ENCODE measurements at places on chromosomes 2 and 18.

DNA sequence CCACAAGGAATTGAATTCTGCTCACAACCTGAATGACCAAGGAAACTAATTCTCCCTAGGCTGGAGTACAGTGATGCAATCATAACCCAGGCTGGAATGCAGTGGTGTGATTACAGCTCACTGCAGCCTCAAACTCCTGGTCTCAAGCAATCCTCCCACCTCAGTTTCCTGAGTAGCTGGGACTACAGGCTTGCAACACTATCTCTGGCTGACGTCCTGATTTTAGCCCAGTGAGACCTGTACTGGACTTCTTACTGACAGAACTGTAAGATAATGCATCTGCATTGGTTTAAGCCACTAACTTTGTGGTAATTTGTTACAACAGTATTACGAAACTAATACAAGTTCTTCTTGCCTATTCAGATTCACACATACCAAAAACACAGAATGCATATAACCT is 9.5 kb upstream of the KDSR start:
- DNase-seq, result no peak

DNA sequence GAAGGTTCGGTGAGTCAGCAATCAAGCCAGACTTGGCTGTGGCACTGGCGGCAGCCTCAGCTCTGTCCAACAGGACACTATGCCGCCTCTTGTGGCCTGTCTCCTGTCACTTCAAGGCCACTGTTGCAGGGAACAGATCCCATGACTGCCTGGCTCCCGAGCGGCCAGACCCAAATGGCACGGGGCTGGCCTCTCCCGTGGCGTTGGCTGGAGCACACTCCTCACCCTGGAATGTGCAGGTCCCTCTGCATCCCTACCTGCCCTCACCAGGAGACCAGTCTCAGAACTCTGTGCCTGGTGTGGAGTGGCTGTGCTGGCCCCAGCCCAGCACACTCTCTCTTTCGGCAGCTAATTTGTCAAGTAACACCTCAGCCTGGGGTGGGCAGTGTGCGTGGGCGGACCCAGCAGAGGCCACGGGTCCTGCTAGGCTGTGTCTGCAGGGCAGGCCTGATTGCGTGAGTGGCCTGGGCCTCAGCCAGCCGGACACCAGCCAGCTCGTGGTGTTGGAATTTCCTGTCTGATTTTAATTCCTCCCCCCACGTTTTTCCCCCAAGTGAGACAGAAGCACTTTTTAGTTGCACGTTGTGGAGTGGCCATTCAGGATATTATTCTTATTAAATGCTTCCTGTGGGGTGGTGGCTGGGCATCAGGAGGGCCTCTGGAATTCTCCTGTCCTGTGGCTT is 179.3 kb downstream of the GLI2 start:
- DNase-seq, result no peak

- DNase-seq, result no peak
These were observed 78.9 kb upstream of the YWHAQ start for GRCh38 chr2:9709539-9710285.

DNA sequence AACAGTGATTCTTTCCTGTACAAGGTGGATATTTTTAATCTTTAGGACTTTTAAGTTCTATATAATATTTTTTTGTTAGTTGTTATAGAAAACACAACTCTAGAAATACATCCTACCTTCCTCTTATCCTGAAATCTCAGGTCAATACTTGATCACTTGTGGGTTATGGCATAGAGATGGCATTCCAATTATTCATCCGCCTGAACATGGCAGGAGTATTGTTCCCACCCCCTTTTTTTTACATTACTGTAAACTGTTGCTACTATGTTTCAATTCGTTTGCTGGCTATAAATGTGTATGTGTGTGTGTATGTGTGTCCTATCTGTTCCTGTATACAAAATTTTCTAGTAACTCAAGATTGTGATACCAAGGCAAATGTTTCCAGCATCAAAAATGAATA is 43.3 kb upstream of the FN1 start:
- no peak for DNase-seq

DNA sequence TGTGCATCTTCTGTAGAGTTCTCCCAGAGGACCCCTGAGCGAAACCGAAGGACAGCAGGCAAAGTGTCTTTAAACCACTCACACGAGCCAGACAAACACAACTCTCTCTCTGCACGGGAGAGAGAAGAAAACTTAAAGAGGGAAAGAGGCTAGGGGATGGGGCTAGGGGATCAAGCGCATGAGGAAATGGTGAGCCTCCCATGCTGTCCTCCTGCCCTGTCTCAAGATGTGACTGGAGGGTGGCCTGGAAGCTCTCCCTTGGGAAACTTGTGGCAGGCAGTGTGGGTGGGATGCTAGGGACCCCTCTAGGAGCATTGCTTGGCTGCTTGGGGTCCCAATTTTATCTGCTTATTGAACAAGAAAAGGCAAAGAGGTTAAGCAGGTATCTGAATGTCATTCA is 44.5 kb downstream of the CYP26B1 start:
- DNase-seq, result no peak

GRCh38 chr2:207716056-207716455 is 4.6 kb downstream of the CCNYL1 start:
- no peak for DNase-seq

Measured in T-cell (primary cell).